ENCODE measurements at places on chromosomes 4 and X. TPM values are rescaled to one million over a fixed set of nuclear protein-coding genes. Genes with fewer than 3 reads are reported as not detected.

GRCh38 chr4:19368800-19369199 is 882.9 kb upstream of the SLIT2 start:
- DNase-seq: no peak

GRCh38 chr4:173332963-173333657 is 1.0 kb downstream of the HMGB2 start:
- DNase-seq: peak; percentile 43

GRCh38 chr4:189530848-189531247 is 409.8 kb upstream of the FRG1 start:
- no peak for DNase-seq

- DNase-seq: no peak
These were observed 146.4 kb upstream of the EDNRA start for GRCh38 chr4:147334478-147334877.

DNA sequence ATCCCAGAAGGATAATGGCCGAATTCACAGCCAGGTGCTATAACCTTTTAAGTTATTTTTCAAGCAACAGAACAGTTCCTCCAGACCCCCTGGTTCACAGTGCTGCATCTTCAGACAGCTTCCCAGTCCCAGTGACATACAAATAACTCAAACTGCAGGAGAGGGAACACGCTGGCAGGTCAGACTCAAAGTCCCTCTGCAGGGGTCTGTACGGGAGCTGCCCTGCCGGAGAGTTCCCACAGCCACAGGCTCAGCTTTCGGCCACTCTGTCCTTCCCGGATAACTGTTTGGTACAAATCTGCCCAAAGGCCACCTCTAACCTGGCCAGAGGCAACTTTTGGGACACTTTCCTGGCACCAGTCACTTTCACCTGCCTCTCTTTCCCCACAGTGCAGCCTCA is 230.2 kb downstream of the AFAP1 start:
- DNase-seq: no peak

GRCh38 chr4:6492027-6492590 is 19.7 kb upstream of the PPP2R2C start:
- DNase-seq: no peak

- DNase-seq: no peak
These were observed 1000.9 kb downstream of the STPG2 start for GRCh38 chr4:97142410-97142809.

GRCh38 chr4:653080-653821 is 20.8 kb downstream of the ATP5ME start:
- DNase-seq: no peak

DNA sequence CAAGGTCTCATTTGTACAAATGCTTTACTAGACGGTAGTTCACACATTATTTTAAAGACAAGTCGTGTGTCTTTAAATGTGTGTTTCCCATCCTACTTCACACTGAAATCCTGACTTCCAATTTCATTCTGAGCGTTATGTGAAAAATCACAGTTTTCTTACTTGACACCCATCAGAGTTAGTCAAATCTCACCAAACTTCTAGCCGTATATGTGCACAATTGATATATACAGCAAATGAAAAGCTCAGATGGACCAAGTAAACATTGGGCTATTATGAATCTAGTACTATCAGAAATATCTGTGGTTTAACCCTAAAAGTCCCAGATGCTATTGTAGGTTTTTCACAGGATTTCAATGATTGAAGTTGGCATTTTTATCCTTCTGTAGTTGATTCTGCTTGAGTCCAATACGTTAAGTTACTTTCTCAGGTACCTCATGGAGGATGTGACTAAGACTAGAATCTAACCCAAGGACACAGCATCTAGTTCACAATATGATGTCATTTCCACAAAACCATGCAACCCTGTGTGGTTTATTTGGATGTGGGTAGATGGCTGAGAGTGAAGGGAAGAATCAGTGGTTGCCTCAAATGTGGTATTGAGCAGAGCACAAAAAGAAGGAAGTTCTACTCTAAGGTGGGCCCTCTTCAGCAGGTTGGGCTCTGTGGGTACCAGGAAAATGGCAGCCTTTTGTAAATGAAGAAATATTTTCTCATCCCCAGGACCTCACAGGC is 22.1 kb upstream of the TRIM60 start:
- peak; percentile 53 for DNase-seq

DNA sequence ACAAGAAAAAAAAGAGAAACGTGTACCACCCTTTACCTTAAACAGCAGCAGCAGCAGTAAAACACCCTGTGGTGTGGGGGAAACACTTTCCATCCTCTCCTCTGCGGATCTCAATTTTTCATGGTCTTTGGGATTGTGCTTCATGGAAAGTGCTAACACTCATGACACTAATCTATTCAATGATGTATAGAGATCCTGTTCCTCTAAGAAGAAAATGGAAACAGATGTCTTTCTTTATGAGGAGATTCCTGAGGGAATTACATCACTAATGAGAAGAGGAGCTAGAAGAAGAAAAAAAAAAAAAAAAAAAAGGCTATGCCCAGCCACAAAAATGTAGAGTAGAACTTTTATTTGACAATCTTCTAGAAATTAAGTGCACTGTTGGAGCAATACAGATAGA is 62.9 kb upstream of the NDST3 start:
- DNase-seq: no peak

- DNase-seq: no peak
These were observed 185.3 kb downstream of the MID1IP1 start for GRCh38 chrX:38986586-38986985.

DNA sequence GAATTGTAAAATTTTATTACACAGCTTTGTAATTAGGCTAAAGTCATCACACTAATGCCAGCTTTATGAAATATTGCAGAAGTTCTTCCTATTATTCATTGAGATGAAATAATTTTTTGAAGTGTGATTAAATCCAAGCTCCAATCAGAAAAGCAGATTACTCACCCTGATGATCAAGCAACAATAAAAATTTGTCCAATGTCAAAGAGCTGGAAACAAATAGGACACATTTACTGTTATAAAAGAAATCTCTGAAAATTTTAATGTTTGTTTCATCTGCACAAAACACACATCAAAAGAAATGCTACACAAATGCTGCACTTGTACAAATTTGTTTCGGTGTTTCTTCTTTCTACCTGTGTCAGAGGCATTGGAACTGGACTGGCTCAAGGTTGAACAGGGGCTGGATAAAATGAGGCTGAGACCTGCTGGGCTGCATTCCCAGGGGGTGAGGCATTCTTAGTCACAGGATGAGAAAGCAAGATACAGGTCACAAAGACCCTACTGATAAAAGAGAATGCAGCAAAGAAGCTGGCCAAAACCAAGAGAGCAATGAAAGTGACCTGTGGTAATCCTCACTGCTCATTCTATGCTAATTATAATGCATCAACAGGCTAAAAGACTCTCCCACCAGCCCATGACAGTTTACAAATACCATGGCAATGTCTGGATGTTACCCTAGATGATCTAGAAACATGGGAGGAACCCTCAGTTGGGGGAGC is 78.3 kb downstream of the GASK1B start:
- no peak for DNase-seq

DNA sequence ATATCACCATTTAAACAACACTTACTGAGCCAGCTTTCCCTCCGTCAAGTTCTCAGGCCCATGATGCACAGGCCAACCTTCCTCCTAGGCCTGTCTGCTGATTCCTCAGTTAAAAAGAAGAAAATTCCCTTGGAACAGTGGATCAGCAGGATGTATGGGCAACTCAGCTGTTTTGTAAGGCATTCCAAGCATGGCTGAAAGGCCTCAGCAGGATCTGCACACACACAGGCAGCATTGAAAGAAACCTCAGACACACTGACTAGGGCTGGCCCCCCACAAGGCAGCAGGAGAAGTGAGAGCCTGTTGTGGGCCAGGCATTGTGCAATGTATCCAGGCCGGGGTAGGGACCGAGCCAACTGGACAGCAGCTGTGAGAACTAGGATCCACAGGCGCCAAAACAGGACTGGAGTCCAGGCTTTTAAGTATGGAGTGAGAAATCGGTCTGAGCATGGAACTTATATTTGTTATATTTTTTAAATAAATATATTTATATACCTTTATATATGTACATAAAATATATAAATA is 171.4 kb downstream of the NWD2 start:
- DNase-seq: no peak

DNA sequence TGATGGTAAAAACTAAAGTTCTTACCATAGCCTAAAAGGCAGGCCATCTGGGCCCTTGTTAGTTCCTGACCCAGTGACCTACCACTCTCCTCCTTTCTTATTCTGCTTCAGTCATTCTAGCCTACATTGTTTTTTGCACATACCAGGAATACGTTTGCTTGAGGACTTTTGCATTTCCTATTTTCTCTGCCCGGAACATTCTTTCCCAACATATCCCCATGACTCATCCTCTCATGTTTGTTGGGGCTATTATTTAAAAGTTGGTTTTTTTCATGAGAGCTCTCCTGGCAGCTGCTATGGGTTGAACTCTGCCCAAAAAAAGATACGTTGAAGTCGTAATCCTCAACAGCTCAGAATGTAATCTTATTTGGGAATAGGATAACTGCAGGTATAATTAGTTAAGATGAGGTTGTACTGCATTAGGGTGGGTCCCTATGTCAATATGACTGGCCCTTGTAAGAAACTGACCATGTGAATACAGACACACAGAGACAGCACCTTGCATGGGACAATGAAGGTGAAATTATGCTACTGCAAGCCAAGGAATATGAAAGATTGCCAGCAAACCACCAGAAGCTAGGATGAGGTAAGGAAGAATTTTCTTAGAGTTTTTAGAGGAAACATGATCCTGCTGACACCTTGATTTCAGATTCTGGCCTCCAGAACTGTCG is 138.3 kb upstream of the PDHA2 start:
- no peak for DNase-seq

DNA sequence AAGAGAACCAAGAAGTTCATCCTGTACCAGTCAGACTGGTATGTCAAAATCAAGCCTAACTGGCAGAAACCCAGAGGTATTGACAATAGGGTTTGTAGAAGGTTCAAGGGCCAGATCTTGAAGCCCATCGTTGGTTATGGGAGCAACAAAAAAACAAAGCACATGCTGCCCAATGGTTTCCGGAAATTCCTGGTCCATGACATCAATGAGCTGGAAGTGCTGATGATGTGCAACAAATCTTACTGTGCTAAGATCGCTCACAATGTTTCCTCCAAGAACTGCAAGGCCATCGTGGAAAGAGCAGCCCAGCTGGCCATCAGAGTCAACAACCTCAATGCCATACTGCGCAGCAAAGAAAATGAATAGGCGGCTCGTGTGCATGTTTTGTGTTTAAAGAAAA is 172.7 kb upstream of the MED14 start:
- no peak for DNase-seq

Gene TEX13D
- total RNA-seq: not detected

Gene FABP2
- total RNA-seq: not detected

Gene PFKFB1
- 0.55 TPM for total RNA-seq

Gene ZFP92
- total RNA-seq: 0.98 TPM

Gene CHRNA9
- not detected for total RNA-seq

Gene ADGRG4
- not detected for total RNA-seq

Gene HHIP
- not detected for total RNA-seq

Gene CCDC120
- total RNA-seq: 3.6 TPM
